Pulmonary artery endothelial cell (primary cell): ENCODE measurements at places on chromosomes 5 and 9.
A peak's percentile ranks its signal among the peaks of the same experiment; 100 is the strongest.

DNA sequence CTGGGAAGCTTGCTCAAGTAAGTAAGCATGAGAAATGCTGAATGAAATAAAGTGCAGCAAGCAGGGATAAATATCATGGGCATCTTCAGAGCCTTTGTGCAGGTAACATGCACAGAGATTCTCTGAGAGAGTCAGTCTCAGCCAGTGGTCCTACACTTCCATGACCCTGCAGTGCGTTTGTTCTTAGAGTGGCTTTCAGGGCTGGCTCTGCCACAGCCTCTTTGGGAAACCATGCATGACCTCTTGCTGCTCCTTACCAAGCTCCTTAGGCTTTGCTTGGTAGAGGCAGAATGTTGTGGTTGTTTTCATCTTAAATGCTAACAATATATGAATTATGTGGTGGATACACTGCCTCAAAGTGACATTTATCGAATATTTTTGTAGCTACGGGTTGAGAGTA lies 5.4 kb downstream of the SYK start:
- DNase-seq = no peak

DNA sequence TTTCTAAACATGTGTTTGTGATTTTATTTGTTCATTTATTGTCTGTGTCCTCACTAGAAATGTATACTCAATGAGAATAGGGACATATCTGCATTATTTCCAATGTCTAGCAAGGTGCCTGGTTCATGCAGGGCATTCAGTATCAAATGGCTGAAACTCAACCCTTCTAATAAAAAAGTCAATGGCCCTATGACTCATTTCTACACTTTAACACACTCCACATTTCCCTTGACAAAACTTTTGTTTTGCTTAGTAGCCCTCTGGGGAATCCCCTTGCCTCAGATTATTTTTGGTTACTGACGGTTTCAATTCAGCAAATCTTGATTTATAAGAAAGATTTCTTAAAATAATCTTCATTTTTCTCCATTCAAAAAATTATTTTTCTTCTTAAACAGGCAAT lies 206.0 kb upstream of the DMRTA1 start:
- no peak for DNase-seq

DNA sequence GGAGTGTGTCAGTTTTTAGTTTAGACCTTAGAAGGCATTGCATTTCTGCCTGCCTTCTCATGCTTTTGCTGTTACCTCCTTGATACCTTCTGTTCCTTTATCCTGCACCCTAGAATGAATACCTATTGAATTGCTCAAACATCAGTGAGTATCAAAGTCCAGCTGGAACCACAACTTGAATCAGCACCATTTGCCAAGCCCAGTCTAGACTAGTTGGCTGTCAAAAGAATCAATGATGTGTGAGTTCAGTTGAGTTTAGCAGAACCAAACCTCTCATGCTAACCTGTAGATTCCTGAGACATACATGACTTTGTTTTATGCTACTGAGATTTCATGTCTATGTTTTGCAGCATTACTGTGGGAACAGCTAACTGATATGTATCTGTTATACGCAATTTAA lies 116.6 kb downstream of the FAM170A start:
- no peak for DNase-seq

- no peak for DNase-seq
Observed at GRCh38 chr9:93621922-93622321, 45.5 kb downstream of the PHF2 start.

DNA sequence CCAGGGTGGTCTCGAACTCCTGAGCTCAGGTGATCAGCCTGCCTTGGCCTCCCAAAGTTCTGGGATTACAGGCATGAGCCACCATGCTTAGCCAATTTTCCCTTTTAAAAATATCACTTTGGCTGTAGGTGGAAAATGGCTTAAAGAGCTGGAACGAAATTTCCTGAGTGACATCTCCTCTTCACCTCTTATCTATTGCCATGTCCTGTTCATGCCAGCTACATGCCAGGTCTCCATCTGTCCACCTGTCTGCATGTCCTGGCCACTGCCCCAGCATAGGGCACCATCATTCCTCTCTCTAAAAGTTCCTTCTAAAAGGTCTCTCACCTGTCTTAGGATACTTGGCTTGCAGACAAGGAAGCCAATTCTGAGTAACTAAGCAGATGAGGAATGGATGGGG lies 2.8 kb upstream of the GRK6 start:
- no peak for DNase-seq

DNA sequence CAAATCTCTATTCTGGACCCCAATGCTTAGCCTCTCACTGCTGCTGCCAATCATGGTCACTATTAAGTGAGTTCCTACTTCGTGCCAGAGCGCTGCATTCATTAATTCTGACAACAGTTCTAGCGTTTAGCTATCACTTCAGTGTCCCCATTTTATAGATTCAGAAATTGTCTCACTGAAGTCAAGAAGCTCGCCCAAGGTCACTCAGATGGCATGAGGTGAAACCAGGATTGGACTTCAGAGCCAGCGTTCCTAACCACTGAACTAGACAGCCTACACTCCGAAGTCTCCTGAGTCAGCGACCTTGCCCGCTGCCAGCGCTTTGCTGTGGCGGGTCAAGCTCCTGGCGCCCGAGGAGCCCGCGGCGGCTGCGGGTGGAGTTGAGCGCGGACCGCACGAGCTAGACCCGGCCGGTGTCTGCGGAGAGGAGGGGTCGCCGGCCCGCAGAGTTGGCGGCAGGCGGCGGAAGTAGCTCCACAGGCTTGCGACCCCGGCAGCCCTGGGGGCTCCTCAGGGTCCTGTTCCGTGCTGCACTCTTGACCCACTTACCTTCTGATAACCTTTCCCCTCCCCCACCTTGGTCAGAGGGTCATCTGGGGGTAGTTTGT lies 2.1 kb upstream of the GABRB2 start:
- DNase-seq = no peak

GRCh38 chr5:143757116-143757515 lies 54.8 kb upstream of the HMHB1 start:
- DNase-seq = no peak

- no peak for DNase-seq
Observed at GRCh38 chr5:15495026-15495425, 5.0 kb upstream of the FBXL7 start.

GRCh38 chr9:107948086-107948485 lies 458.5 kb upstream of the KLF4 start:
- no peak for DNase-seq

GRCh38 chr5:114561415-114561814 lies 199.5 kb downstream of the KCNN2 start:
- no peak for DNase-seq

- no peak for DNase-seq
Observed at GRCh38 chr5:126309860-126310259, 113.3 kb upstream of the GRAMD2B start.

- no peak for DNase-seq
Observed at GRCh38 chr5:59401637-59402036, 491.9 kb downstream of the PDE4D start.

- no peak for DNase-seq
Observed at GRCh38 chr5:33764786-33765185, 127.0 kb downstream of the ADAMTS12 start.

DNA sequence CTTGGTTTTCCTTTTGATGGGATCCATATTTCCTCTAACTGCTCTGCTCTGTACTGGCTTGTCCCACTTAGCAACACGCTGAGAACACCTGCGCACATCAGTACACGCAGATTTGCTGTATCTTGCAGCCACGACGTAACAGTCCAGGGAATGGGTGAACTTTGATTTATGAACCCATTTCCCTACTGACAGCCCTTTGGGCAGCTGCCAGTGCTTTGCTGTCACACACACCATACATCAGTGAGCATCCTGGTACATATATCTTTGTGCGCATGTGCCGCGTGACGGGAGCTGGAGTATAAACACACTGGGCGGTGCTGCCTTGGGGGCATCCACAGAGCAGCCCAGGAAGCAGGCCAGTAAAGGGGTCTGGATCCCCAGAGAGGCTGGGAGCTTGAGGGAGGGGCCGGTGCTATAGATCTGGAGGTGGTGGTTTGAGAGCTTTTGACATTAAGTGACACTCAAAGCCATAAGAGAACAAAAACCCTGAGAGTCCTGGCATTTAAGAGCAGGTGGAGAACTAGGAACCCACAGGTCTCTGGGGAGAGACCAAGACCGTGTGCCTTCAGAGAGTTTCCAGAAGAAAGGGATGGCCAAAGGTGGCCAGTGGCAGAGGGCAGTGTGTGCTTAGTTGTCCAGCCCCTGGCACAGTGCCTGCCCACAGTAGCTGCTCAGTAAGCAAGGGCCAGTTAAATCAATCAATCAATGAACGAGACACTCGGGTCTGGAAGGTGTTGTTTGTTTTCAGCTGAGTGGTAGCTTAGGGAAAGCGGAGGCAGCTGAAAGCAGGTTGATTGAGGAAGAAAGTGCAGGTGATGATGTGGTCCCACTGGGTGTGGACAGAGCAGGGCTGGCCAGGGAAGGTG lies 53.7 kb downstream of the LMX1B start:
- no peak for DNase-seq

- DNase-seq = no peak
Observed at GRCh38 chr9:33687779-33688178, 107.6 kb upstream of the PRSS3 start.

DNA sequence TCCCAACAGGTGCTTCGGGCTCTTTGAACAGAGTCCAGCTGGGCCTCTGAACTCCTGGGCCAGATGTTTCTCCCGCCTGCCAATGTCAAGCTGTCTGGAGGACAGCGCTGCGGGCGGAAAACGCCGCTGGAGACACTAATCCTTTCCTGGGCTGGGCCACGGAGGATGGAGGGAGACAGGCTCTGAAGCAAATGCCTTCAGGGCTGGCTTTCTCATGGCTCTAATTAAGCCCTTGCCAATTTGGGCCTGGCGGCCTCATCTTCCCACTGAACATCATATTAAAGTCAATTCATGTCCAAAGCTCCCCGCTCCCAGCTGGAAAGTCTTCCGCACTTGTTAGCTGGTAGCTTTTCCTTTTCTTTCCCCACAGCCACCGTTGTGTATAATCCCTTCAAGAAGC lies 72.7 kb downstream of the NTNG2 start:
- no peak for DNase-seq

GRCh38 chr9:33254211-33254610 lies 10.3 kb downstream of the BAG1 start:
- no peak for DNase-seq

- DNase-seq = no peak
Observed at GRCh38 chr5:150918613-150919012, 13.8 kb upstream of the ZNF300 start.

GRCh38 chr5:107504424-107504823 lies 166.3 kb downstream of the EFNA5 start:
- DNase-seq = no peak

GRCh38 chr5:150112201-150113046 lies 26.1 kb upstream of the CSF1R start:
- DNase-seq = no peak

- DNase-seq = no peak
Observed at GRCh38 chr5:169791251-169791650, 154.2 kb downstream of the DOCK2 start.

DNA sequence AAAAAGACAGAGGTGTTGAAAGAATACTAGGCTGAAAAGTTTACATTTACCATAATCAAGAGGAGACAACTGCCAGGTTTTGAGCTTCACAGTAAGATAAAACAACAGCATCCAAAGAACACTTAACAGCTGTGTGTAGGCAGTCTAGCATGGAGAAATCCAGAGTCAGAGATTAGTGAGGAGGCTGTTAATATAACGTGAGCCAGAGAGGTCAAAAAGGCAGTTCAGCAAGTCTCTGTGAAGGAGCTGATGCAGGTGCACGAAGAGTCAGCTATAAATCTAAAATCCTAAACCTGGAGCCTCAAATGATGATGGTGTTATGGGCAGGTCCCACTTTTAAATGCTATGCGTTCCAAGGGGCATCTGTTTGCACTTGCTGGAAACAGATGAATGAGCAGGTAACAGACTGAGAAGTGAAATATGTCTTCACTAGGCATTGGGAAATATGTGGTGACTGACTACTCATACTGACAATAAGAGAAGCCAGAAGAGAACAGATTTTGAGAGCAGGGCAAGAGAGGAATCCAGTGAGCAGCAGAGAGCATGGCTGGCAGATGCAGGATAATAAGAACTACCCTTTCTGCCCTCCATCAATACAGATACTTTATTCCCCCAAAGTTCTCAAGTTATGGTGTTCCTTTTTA lies 8.7 kb downstream of the APTX start:
- DNase-seq = no peak

GRCh38 chr5:103086547-103086946 lies 33.4 kb downstream of the GIN1 start:
- no peak for DNase-seq

- no peak for DNase-seq
Observed at GRCh38 chr9:133981958-133982681, 10.0 kb downstream of the VAV2 start.

GRCh38 chr9:82891321-82891720 lies 171.6 kb downstream of the RASEF start:
- no peak for DNase-seq

GRCh38 chr9:20941174-20941690 lies 90.2 kb downstream of the HACD4 start:
- peak; percentile 30 for DNase-seq

GRCh38 chr9:79974806-79975422 lies 403.1 kb downstream of the TLE4 start:
- DNase-seq = no peak

DNA sequence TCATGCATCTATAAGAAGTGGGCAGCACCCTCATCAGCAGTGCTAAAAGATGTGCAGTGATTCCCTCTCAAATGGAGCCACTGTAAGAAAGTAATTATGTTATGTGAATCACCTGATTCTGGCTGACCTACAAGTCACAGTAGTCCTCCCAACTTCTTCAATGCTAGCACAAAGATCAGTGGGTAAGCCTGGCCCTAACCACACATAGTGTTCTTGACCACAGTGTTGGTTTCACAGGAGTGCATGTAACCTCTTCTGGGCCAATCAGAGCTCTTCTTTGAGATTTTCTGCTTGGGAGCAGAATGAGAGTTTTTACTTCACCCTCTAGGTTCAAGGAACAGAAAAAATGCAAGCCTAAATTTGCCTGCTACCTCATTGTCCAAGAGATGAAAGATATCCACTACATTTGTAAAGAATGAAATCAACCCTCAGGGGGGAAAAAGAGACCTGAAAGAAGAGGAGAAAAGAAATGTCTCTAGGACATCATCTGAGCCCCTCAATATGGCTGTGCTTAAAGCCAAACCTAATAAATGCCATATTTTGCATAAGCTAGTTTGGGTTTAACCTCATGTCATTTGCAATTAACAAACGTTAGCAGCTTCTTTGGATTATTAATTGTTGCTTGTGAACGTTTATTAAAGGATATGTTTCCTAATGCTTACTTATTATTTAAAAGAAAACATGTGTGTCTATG lies 65.3 kb upstream of the ADRB2 start:
- no peak for DNase-seq

GRCh38 chr9:758146-758545 lies 83.4 kb upstream of the DMRT1 start:
- no peak for DNase-seq
